ENCODE measurements at places on chromosomes 1 and 21.

DNA sequence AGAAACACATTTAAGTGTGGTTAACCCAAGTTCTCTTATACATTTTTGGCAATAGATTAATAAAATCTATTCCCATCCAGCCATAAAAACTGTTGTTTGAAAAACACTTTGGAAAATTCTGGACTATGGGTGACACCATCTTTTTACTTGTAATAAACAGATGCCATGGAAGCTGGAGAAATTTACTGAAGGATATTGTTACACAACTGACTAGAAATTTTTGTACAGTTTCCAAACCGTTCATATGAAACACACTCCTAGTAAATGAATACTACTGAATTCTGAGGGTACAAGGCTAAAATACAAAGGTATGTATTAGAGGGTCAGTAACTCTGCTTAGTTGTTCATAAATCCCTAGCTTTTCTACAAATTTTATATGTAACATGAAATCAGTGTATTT, 48.7 kb downstream of the TRIM33 start:
- DNase-seq, result no peak

- no peak for DNase-seq
These were observed 39.8 kb downstream of the UBE2G2 start for GRCh38 chr21:44761747-44762208.

DNA sequence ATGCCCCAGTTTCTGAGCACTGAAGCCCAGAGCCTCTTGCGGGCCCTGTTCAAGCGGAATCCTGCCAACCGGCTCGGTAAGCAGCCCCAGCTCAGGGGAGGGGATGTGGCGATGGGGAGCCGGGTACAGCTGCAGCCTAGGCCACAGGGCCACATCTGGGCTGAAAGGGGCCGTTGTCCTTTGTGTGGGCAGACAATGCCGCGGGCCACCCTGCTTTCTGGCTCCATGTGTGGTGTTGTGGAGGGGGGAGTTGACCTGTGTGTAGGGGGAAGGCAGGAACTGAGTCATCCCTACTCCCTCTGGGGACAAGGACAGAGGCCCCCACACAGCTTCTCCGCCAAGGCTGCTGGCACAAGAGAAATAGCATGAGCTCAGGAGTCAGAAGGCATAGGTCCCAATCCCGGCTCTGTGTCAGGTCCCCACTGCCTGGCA, 26.0 kb downstream of the RPS6KA1 start:
- DNase-seq, result no peak

DNA sequence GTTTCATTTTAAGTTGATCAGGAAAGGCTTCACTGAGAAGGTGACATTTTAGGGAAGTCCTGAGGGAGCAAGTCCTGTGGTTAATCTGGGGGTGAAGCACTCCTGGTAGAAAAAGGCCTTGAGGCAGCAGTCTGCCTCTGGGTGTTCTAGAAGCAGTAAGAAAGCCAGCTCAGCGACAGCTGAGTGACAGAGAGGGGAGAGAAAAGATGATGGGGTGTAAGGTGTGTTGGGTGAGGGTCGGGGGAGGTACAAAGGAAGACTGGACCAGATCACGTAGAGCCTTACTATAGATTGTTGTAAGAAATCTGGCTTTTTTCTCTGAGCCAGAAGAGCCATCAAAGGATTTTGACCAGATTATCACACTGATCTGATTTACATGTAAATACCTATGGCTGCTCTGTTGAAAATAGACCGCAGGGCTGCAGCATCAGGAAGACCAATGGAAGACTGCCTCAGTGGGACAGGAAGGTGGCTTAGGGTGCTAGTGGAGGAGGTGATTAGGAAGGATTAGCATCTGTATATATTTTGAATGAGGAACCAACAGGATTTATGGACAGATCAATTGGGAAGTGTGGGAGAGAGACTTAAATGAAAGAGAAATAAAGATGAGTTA, 131.2 kb downstream of the CDC7 start:
- no peak for DNase-seq

GRCh38 chr1:33060579-33061083, 20.3 kb upstream of the AZIN2 start:
- DNase-seq, result peak; percentile 79

DNA sequence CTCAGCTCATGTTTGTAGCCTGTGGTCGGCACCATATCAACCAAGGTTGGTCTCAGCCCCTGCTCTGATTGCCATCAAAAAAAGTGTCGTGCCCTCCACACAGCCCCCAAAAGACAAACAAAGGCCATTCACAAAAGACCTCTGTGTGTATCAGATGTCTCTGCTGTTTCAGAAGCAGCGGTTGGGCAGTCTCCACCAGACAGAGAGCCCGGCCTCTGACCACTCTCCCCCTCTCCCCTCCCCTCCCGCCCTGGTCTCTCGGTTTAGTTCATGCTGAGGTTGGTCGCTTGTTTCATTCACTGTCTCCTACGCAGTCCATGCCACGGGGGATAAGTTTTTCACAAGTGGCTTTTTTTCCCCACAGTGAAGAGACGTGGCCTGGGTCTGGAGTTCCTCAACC, 27.1 kb downstream of the ACTA1 start:
- no peak for DNase-seq

- DNase-seq, result no peak
These were observed 59.4 kb downstream of the ZZZ3 start for GRCh38 chr1:77623066-77623465.

DNA sequence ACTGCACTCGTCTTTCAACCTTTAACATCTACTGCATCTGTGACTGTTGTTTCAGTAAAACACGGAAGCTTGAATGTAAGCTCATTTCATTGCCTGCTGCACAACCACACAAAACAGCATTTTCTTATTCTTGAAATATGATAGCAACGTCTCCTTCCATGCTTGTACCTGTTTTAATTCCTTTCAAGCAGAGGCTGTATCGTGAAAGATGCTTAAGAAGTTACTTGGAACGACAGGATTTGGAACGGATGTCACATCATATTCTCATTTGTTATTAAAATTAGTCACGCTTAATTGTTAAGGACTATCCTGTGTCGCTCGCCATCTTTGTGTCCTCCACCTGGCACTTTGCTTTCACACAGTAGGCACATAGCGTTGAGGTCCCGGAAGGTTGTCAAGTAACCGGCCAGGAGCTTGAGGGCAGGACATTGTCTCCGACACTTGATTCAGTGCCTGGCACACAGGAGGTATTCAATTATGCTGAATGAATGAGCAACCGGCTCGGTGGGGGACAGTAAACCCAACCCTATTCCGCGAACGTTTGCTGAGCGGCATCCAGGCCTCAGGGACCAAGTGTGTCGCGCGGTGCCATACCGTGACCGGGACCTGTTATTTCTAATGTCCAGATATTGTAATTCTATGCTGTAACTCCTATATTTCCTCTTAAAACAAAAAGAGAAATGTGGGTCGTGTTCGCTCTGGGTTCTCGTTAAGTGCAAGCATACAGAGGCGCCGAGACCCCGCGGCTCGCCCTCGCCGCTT, 499 bp upstream of the SH3GLB1 start:
- no peak for DNase-seq

GRCh38 chr1:101847626-101848025, 149.1 kb downstream of the OLFM3 start:
- DNase-seq, result no peak

GRCh38 chr1:8317647-8318381, at the start of gene SLC45A1:
TSS of gene SLC45A1 (plus strand) at chr1:8318114. CDS start at chr1:8324330, 6,216 bp downstream.
- DNase-seq, result no peak

DNA sequence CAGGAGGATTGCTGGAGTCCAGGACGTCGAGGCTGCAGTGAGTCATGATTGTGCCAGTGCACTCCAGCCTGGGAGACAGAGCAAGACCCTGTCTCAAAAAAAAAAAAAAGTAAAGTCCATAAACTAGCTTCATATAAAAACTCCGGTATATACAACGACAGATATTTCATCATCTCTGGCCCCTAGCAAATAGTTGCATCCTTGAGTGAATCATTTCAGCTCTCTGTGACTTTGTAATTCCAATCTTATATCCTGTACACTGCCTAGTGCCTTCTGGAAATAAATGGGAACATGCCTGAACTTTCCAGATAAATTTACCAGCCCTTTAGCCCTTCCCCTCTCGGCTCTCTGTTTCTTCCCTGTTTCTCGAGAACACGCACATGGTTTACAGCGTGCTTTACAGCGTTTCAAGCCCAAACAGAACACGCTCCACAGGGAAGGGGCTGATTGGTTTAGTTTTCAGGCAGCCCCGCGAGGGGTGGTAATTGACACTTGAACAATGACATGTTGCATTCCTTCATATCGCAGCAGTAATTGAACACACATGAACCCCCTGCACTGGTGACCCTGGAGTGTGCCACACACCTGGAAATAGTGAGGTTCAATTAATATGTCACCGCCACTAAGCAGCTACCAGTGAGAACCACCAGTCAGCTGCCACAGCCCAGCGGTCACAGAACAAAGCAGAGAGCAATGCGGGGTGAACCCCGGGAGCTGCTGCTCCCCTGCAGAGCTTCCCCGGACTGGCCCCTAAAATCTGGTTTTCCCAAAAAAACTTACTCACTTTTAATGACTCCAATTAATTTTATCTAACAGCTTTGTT, 35.7 kb upstream of the SIM2 start:
- DNase-seq, result no peak

DNA sequence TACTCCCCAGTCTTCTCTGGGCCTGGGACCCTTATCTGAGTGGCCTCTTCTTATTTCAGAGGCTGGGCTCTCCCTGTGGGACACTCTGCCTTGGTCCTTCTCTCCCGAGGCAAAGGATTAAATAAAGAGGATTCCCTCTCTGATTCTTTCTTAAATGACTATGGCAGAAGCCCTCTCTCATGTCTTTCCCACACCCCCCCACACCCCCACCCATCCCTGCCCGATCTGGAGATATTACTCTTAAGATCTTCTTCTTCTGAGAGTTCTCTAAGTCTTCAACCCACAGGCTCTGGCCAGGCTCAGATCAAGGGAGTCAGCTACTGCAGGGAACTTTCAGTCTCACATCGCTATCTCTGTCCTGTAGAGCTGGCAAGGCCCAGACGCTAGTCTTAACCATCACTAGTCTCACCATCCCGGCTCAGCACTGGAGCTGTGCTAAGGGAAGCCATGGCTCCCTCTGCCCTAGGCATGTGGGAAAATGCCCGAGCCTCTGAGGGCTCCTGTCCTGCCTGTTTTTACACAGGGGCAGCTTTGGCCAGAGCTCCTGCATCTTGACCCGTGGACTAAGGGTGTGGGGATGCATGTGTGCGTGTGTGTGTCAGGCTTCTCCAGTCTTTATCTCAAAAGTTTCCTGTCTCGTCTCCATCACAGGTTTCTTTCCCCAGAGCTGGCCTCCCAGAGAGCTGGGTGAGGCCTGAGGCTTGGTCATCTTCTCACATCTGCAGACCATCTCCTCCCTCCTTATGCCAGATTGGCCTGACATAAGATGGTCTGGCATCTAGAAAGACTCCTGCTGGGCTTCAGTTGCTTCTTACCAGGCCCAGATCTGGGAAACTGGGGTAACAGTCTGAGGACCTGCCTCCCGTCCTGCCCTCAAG, 36.7 kb downstream of the LGR6 start:
- no peak for DNase-seq

DNA sequence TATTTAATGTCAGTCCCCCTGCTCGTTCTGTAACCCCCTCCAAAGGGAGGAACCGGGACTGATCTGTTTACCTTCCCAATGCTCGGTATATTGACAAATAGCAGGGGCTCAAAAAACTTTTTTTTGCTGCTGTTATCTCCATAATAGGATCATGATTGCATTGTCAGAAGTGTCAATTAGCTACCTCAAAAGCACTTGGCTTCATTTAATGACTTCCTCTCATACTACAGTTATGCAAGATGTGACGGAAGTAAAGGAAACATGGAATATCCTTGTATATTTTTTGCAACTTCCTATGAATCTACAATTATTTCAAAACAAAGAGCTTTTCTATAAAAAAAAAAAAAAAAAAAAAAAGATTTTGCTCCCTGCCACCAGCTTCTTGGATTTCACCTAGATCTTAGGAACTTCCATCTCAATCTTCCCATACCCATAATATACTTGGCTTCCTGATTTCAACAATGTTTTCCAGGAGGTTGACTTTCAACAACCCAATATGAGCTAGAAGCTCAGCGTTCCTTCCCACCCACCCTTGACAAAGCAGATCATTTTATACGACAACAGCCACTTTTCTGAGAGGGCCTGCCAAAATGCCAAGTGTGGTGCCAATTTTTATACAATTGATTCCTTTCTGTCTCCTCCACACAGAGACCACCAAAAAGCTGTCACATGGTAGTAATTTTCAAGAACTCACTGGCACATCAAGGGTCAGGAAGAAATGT, 71.7 kb downstream of the SETD4 start:
- no peak for DNase-seq

DNA sequence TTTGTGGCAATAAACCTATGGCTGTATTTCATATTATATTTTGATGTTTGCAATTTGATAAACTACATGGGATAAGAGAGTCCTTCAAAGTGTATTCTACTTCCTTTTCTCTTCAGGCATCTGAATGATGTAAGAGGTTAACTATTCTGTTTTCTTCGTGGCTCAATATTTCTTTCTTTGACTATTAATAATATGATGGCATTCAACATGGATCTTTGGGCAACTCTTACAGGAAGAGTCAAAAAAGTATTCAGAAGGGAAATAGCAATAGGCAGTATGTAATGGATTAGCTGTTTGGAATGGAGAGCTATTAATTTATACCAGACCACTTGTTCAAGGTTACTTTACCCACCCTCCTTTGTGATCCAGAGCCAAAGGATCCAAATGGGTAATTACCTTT, 74.4 kb downstream of the HMCN1 start:
- DNase-seq, result no peak

DNA sequence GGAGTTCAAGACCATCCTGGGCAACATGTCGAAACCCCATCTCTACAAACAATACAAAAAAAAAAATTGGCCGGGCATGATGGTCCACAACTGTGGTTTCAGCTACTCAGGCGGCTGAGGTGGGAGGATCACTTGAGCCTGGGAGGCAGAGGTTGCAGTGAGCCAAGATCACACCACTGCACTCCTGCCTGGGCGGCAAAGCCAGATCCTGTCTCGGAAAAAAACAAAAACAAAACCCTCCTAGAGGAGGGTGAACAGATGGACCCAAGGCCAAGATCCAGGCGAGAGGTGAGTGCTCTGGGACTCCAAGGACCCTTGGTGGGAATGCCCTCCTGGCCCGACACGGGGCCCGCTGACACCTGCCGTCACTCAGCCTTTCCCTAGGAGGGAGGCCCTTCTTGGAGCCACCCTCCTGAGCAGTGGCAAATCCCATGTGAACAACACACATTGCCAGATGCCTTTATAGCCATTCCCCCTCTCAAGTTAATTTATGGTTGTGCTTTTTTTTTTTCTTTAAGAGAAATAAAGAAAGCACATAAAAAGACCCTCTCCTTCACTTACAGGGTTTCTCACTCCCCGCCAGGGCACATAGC, 380 bp downstream of the TFF2 start:
- no peak for DNase-seq

DNA sequence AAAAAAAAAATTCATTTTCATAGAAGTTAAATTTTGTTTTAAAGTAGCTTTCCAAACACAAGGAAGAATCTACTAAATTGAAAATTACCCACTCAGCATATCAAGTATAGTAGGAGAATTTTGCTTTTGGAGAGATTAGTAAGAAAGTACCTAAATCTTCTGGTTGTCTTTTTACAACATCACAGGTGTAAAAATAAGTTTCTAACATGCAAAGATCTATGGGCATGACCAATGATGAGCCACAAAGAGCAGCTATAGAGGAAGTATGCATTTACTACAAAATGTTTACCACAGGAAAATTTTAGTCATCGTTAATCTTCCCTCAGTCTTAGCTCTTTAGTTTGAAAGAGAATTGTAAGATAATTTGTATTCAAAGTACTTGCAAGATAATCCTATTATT, 28.1 kb downstream of the ANGPTL3 start:
- DNase-seq, result no peak
